ENCODE measurements at places on chromosomes 3 and 15. TPM values are rescaled to one million over a fixed set of nuclear protein-coding genes. Genes with fewer than 3 reads are reported as not detected.

The CPN2 gene
- total RNA-seq = not detected

GRCh38 chr3:189108067-189108466 lies 63.7 kb upstream of the TPRG1 start:
- H3K27me3 ChIP-seq = peaks cover 27% of the 10 kb centered on the region
- no peak overlapping the region for H3K27ac ChIP-seq

DNA sequence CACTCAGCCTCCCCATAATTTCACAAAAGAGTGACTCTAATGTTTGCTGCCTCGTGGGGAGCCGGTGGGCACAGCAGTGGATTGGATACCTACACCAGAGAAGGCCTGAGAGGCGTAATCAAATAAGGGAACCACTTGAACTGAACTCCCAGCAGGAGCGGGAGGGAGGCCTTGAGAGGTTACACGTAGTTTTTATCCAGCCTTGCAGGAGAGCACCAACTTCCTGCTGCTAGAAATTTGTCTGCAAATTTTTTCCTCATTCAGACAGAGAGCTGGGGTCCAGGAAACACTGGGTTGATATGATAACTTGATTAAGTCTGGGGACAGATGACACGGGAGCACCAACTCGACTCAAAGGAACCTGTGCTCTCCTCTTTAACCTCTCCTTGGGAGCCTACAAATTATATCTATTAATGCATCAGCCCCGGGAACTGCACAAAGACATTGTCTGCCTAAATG lies 69.8 kb downstream of the HES1 start:
- peaks cover 41% of the 10 kb centered on the region for H3K27me3 ChIP-seq
- no peak overlapping the region for H3K4me3 ChIP-seq
- H3K4me1 ChIP-seq = peaks cover 7% of the 10 kb centered on the region

The ACTL6A gene
- total RNA-seq = 86.5 TPM

The A4GNT gene
- total RNA-seq = not detected

The CLEC3B gene
- 0.29 TPM for total RNA-seq

- H3K4me1 ChIP-seq = peaks cover 56% of the 10 kb centered on the region
- no peak overlapping the region for H3K27ac ChIP-seq
- no peak overlapping the region for H3K4me3 ChIP-seq
- DNase-seq = no peak
These were observed 32.4 kb downstream of the BTD start for GRCh38 chr3:15633766-15634598.

GRCh38 chr15:80732818-80733217 lies 37.7 kb downstream of the ABHD17C start:
- no peak for DNase-seq
- no peak overlapping the region for H3K27ac ChIP-seq
- H3K4me3 ChIP-seq = no peak overlapping the region
- no peaks in the 10 kb centered on the region for H3K4me1 ChIP-seq

- no peaks in the 10 kb centered on the region for H3K4me1 ChIP-seq
- peaks cover 15% of the 10 kb centered on the region for H3K27me3 ChIP-seq
- no peak overlapping the region for H3K27ac ChIP-seq
- peaks cover 12% of the 10 kb centered on the region for H3K36me3 ChIP-seq
These were observed 39.8 kb downstream of the EOGT start for GRCh38 chr3:68973639-68974038.

DNA sequence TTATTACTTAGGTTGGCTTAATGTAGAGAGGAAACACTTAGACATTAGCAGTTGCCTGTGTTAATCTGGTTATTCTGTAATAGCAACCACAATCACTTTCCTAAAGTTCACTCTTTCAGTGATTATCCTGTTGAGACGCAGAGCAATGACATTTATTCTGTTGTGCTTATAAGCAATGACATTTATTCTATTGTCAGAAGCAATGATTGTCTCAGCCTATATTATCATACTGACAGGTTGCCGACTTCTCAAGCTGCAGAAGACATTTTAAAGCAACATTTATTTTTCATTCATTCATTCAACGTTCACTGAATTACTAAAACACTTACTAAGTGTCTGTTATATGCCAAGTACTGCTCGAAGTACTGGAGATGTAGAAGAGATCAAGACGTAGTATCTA lies 193.5 kb upstream of the SLITRK3 start:
- H3K27ac ChIP-seq = no peak overlapping the region
- H3K4me3 ChIP-seq = no peak overlapping the region
- H3K4me1 ChIP-seq = no peaks in the 10 kb centered on the region
- no peaks in the 10 kb centered on the region for H3K36me3 ChIP-seq
- no peaks in the 10 kb centered on the region for H3K27me3 ChIP-seq
- no peak for DNase-seq

GRCh38 chr15:95758451-95758850 lies 572.0 kb upstream of the NR2F2 start:
- peaks cover 12% of the 10 kb centered on the region for H3K27me3 ChIP-seq
- DNase-seq = no peak
- no peak overlapping the region for H3K27ac ChIP-seq
